ENCODE measurements at places on chromosomes 5 and 9. TPM values are rescaled to one million over a fixed set of nuclear protein-coding genes. Genes with fewer than 3 reads are reported as not detected.

The RNF183 gene
- 1.5 TPM for total RNA-seq

The FAM120AOS gene
- 30.1 TPM for total RNA-seq

The UIMC1 gene
- 58.3 TPM for total RNA-seq

The SLC35D2 gene
- total RNA-seq: 81.0 TPM

- no peak overlapping the region for H3K4me3 ChIP-seq
- no peaks in the 10 kb centered on the region for H3K4me1 ChIP-seq
- H3K36me3 ChIP-seq: no peaks in the 10 kb centered on the region
- H3K27ac ChIP-seq: no peak overlapping the region
- no peaks in the 10 kb centered on the region for H3K27me3 ChIP-seq
These were observed 548.6 kb downstream of the KIF4B start for GRCh38 chr5:155562158-155562557.

- H3K27me3 ChIP-seq: no peaks in the 10 kb centered on the region
- no peak for DNase-seq
- peaks cover 7% of the 10 kb centered on the region for H3K4me1 ChIP-seq
- H3K27ac ChIP-seq: no peak overlapping the region
- no peak overlapping the region for H3K4me3 ChIP-seq
- no peaks in the 10 kb centered on the region for H3K36me3 ChIP-seq
These were observed 30.4 kb downstream of the DUSP1 start for GRCh38 chr5:172740428-172741205.

- no peaks in the 10 kb centered on the region for H3K27me3 ChIP-seq
- H3K36me3 ChIP-seq: no peaks in the 10 kb centered on the region
- DNase-seq: no peak
- 0 out of 2 replicates have a peak, but pooled peaks cover 3% of the 10 kb centered on the region for H3K4me1 ChIP-seq
These were observed 478.2 kb upstream of the TNC start for GRCh38 chr9:115596021-115596745.

GRCh38 chr5:114988096-114988495, 181.6 kb downstream of the TRIM36 start:
- no peaks in the 10 kb centered on the region for H3K36me3 ChIP-seq
- H3K27me3 ChIP-seq: no peaks in the 10 kb centered on the region
- H3K4me3 ChIP-seq: no peak overlapping the region
- no peak for DNase-seq
- H3K4me1 ChIP-seq: no peaks in the 10 kb centered on the region

- peaks cover 1% of the 10 kb centered on the region for H3K27me3 ChIP-seq
- H3K4me1 ChIP-seq: no peaks in the 10 kb centered on the region
- no peak for DNase-seq
- H3K27ac ChIP-seq: no peak overlapping the region
- no peak overlapping the region for H3K4me3 ChIP-seq
These were observed 304.8 kb upstream of the PANK3 start for GRCh38 chr5:168883991-168884390.

DNA sequence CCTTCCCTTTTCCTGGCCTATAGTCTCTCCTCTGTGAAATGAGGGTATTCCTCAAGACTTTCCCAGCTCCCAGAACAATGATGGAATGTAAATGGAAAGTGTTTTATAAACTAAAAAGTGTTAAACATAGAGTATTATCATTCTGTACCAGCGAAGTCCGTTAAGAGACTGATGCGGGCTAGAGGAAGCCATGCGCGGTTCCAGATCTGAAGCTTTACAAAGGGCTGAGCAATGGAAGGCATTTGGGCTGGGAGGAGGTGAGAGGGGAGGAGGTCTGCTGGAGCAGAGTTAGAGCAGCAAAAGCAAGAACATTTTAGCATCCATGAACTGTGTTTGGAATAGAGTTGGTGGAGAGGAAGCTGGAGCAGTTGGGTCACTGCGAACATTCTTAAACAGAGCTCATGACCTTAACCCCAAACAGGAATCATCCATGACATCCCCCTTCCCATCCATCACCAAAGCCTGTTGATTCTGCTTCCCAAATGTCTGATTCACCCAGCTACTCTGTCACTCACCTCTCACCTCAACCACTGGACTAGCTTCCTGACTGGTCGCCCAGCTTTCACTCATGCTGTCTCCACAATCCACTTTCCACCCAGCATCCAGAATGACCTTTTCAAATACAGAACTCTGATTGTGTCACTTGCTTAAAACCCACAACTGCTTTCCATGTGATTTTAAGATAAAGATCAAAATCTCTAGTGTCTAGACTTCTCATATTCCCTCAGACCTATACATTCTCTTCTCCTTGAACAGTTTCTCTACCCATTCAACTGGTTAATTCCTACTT, 37.1 kb downstream of the CDK5RAP2 start:
- H3K27ac ChIP-seq: no peak overlapping the region
- H3K27me3 ChIP-seq: no peaks in the 10 kb centered on the region
- H3K36me3 ChIP-seq: peaks cover 3% of the 10 kb centered on the region
- H3K4me1 ChIP-seq: no peaks in the 10 kb centered on the region
- H3K4me3 ChIP-seq: no peak overlapping the region

DNA sequence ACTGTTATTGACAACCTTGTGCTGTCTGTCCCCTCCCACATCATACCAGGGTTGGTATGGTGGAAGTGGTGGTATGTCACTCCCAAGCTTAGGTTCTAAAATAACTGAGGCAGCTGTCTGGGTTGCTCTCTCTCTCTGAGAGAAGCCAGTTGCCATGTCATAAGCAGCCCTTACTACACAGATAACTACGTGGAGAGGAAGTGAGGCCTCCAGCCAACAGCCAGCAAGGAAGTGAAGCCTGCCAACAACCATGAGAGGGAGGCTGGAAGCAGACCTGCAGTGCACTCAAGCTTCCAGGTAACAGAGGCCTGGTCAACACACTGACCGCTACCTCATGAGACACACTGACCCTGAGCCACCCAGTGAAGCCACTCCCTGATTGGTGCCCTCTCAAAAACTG, 18.6 kb downstream of the CTNNAL1 start:
- no peaks in the 10 kb centered on the region for H3K36me3 ChIP-seq
- H3K4me1 ChIP-seq: peaks cover 5% of the 10 kb centered on the region
- H3K27me3 ChIP-seq: no peaks in the 10 kb centered on the region
- no peak overlapping the region for H3K27ac ChIP-seq
- H3K4me3 ChIP-seq: no peak overlapping the region

DNA sequence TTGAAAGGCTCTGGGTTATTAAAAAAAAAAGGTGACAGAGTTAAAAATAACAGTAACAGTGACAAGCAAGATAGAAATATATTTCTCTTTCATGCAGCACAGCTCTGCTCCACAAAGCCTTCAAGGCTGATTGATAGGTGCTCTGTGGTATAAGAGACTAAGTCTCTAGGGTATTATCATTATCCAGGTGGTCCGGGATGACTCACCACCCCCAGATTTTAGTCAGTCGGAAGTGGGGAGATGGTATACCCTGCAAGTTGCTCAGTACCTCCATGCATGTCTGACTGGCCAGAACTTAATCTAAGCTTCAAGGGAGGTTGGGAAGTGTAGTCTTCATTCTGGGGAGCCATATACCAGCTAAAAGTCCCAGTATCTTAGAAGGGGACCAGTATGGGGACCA, 76.1 kb downstream of the SLC1A3 start:
- H3K27me3 ChIP-seq: no peaks in the 10 kb centered on the region
- H3K4me3 ChIP-seq: no peak overlapping the region
- no peaks in the 10 kb centered on the region for H3K4me1 ChIP-seq
- peaks cover 2% of the 10 kb centered on the region for H3K36me3 ChIP-seq
- DNase-seq: no peak

DNA sequence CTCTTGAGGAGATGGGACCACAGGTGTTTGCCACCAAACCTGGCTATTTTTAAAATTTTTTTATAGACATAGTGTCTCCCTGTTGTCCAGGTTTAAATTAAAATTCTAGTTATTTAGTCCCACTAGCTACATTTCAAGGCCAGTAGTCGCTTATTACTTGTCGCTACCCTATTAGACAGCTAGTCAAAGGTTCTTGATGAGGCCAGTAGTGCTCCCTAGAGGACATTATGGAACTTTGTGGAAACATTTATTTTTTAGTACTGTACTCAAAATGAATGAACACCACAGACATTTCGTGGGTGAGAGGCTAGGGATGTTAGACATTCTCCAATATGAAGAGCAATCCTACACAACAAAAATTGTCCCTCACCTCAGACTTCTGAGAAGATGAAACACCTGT, 14.4 kb upstream of the GRXCR2 start:
- no peaks in the 10 kb centered on the region for H3K36me3 ChIP-seq
- no peak for DNase-seq
- no peak overlapping the region for H3K4me3 ChIP-seq
- H3K27ac ChIP-seq: no peak overlapping the region
- H3K4me1 ChIP-seq: no peaks in the 10 kb centered on the region

GRCh38 chr5:113179156-113179555, 202.6 kb downstream of the DCP2 start:
- H3K36me3 ChIP-seq: no peaks in the 10 kb centered on the region
- no peak for DNase-seq
- no peaks in the 10 kb centered on the region for H3K27me3 ChIP-seq

DNA sequence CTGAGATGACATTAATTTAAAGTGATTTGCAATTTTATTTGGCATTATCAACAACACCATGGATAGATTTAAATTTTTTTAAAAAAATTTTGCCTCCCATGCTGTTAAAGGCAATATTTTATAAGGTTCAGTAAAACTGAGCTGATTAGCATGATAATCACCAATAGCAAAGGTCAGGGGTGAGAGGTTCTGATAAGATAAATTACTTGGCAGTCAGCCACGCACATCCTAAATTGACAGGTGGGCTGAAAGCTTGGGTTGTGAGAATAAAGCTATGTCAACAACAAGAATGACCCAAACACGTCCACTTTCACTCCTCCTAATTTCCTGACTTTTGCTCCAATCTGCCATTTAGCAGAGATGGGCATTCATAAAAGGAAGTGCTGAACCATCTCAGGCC, 127.1 kb downstream of the LHFPL2 start:
- H3K27ac ChIP-seq: no peak overlapping the region
- H3K27me3 ChIP-seq: no peaks in the 10 kb centered on the region
- DNase-seq: no peak
- H3K36me3 ChIP-seq: peaks cover 3% of the 10 kb centered on the region
- H3K4me3 ChIP-seq: no peak overlapping the region

DNA sequence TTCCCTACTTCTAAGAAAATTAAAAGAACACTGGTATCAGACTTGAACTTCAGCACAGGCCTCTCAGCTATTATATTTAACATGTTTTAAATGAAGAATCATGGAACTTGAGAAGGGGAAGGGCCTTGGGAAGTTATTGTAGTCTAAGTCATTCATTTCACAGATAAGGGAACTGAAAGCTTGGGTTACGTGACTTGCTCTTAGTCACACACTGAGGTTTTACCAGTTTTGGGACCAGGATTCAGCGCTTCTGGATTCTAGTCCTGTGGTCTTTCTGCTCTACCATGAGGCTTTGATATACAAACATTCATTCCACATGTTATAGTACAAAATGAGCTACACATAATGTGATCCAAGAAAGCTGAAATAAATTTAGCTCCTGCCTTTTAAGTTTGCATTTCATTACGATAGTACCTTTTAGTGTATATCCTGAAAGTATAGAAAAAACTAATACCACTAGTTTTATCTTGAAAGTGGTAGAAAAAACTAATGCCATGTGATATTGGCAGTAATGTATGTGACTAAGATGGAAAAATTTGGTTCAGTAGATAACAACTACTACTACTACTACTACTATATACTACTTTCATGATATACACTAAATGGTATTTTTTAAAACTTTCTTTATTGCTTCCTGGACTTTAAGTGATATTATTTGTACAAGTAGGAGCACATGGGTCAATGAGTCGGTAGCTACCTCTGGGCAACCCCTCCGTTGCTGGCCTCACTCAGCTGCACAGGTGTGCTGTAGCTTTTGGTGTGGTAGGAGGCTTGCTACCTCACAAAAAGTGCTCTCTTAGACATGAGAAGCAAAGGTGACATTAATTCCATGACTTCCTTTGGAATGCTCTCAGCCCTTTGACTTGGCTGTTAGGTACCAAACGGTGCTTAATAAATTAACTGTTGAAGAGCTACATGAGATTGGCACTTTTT, 40.7 kb downstream of the F2RL2 start:
- H3K27me3 ChIP-seq: no peaks in the 10 kb centered on the region
- no peaks in the 10 kb centered on the region for H3K36me3 ChIP-seq
- H3K27ac ChIP-seq: no peak overlapping the region
- H3K4me3 ChIP-seq: no peak overlapping the region

GRCh38 chr9:2461892-2462291, 159.7 kb upstream of the VLDLR start:
- no peaks in the 10 kb centered on the region for H3K27me3 ChIP-seq
- H3K4me3 ChIP-seq: no peak overlapping the region
- H3K4me1 ChIP-seq: peaks cover 13% of the 10 kb centered on the region
